Skin of body (tissue), 3 donors: ENCODE measurements at places on chromosomes 3 and 15.

GRCh38 chr3:154023148-154023547 is 98.0 kb upstream of the ARHGEF26 start:
- peak; percentile 55 for DNase-seq

GRCh38 chr15:99845009-99845408 is 111.8 kb upstream of the LYSMD4 start:
- DNase-seq: no peak

DNA sequence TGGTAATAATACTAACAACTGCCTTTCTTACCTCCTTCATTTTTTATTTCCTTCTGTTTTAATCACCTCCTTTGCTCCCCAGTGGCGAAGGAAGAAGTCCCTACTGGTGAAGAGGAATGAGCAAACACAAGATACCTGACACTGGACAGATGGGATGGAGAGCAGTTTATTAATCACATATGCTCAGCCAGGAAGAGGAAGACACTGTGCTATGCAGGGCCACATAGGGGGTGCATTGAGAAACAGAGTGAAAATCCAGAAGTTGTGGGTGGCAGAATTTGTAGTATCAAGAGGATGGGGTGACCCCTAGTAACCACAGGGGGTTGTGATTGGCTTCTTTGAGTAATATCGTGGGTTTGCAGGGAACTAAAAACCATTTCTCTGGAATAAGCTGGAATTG is 1041.9 kb downstream of the OTOL1 start:
- no peak for DNase-seq

GRCh38 chr3:66463730-66464511 is 36.9 kb downstream of the LRIG1 start:
- DNase-seq: no peak

- DNase-seq: no peak
These were observed 50.1 kb downstream of the DLG1 start for GRCh38 chr3:197248341-197248740.

DNA sequence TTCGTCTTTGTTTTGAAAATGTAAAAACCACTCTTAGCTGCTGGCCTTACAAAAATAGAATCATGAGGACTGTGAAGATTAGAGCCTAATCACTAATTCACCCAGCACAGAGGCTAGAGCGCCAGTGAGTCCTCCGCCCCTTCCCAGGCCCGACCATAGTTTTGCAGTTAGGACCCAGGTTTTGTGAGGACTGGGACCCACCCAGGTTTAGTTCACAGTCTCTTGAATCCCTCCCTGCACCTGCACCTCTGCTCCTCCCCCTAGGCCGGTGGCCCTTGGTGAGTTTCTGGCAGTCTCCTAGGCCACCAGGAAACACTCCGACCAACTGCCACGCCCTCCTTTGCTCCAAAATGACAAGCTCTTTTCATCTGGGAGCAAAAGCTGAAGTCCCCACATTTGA is 136.0 kb upstream of the CCDC54 start:
- DNase-seq: no peak

DNA sequence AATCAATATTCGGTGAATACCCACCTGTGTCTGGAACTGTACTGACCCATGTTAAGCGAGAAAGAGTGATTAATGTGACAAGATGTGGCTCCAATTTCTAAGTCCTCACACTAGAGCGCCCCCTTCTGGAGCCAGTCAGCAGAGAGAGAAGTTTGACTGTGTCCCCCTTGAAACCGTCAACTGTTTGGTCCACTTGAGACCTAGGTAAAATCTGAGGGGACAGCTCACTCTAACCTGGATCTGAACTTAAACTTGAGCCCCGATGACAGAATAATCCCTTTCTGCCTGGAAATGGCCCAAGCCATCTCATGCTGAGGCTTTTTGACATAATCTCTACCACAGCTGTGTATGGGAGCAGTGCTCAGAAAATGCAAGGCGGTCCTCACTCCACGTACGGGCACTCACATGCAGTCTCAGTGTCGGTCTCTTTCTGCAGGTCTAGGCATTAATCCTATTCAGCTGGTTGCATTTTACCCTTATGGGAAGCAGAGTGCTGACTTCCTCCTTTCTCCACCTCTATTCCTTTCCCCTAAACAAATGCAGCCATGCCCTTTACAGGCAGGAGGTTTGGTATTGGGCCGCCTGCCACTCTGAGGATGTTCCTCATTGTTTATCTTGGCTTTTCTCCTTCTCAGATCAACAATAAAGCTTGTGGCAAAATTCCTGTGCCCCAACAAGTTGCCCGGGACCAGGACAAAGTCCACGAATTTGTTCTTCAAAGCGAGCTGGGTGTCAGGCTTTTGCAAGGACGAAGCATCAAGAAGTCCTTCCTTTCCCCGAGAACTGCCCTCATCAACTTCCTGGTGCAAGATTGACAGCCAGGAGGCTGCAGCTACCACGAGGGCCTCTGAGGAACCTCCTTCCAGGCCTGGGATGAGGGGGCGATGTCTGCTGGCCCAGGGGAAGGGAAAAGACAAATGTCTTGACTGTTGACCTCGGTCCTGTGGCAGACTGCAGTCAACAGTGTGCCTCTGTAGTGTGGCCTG is 47.5 kb upstream of the LIMD1 start:
- DNase-seq: no peak

DNA sequence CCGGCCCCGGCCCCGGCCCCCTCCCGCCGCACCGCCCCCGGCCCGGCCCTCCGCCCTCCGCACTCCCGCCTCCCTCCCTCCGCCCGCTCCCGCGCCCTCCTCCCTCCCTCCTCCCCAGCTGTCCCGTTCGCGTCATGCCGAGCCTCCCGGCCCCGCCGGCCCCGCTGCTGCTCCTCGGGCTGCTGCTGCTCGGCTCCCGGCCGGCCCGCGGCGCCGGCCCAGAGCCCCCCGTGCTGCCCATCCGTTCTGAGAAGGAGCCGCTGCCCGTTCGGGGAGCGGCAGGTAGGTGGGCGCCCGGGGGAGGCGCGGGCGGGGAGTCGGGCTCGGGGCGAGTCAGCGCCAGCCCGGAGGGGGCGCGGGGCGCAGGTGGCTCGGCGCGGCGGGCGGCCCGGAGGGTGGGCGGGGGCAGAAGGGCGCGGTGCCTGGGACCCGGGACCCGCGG is 352 bp downstream of the CHRD start:
- peak; percentile 52 for DNase-seq

- no peak for DNase-seq
These were observed 27.0 kb downstream of the KATNBL1 start for GRCh38 chr15:34182942-34183341.

DNA sequence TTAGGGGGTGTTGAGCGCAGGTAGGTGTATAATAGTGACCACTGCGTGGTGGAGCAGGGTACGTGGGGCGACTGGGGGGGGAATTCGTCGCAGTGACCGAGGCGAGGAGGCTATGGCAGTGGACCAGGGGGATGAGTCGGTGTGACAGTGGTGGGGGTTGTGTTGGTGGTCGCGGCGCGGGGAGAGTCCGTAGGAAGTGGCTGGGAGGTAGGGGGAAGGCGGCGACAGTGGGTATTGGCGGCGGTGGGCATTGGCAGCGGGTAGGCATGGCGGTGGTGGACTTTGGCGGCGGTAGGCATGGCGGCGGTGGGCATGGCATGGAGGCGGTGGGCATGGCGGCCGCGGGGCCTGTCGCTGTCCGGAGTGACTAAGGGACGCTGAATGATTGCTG is 739 bp downstream of the SNRPN start:
- DNase-seq: no peak

DNA sequence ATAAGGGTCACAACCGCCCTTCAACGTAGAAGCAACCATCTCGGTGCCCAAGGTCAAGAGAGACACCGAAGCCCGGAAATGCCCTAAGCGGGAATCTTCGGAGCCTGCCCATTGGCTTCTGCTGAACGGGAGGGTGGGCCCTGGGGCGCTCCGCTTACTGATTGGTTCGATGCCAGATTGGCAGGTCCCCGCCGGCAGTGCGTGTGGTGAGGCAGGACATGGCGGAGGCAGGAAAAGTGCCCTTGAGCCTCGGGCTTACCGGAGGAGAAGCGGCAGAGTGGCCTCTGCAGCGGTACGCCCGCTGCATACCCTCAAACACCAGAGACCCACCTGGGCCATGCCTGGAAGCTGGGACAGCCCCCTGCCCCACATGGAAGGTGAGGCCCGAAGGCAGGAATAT is at the start of gene REC114:
REC114 (plus strand) TSS at position 197 of the 400 bp plus-strand sequence; CDS start at position 219, 22 bp downstream.
- no peak for DNase-seq

GRCh38 chr15:29446480-29446879 is 176.9 kb upstream of the NSMCE3 start:
- DNase-seq: no peak

GRCh38 chr3:33441225-33441976 is 1.2 kb upstream of the UBP1 start:
- no peak for DNase-seq
